Activated CD8-positive, alpha-beta memory T cell treated with anti-CD3 and anti-CD28 coated beads for 4 hours (primary cell): ENCODE measurements at places on chromosomes 3 and 15.

DNA sequence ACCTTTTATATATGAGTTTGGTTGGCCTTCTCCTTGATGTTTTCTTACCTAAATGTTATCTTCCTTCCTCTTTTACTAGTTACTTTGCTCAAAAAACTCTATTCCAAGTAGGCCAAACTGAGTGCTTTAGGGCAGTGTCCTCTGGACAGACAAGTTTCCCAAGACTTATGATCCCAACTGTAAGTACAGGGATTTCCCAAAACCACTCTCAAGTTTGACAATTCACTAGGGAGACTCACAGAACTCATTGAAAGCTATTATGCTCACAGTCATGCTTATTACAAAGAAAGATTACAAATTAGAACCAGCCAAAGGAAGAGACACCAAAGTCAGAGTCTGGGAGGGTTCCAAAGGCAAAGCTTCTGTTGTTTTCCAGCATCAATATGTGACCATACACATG is 534.2 kb upstream of the ALCAM start:
- no peak for DNase-seq

- DNase-seq, result no peak
Observed at GRCh38 chr15:89785064-89785773, 9.1 kb downstream of the MESP2 start.

- DNase-seq, result no peak
Observed at GRCh38 chr3:29718661-29719065, 437.8 kb downstream of the RBMS3 start.

DNA sequence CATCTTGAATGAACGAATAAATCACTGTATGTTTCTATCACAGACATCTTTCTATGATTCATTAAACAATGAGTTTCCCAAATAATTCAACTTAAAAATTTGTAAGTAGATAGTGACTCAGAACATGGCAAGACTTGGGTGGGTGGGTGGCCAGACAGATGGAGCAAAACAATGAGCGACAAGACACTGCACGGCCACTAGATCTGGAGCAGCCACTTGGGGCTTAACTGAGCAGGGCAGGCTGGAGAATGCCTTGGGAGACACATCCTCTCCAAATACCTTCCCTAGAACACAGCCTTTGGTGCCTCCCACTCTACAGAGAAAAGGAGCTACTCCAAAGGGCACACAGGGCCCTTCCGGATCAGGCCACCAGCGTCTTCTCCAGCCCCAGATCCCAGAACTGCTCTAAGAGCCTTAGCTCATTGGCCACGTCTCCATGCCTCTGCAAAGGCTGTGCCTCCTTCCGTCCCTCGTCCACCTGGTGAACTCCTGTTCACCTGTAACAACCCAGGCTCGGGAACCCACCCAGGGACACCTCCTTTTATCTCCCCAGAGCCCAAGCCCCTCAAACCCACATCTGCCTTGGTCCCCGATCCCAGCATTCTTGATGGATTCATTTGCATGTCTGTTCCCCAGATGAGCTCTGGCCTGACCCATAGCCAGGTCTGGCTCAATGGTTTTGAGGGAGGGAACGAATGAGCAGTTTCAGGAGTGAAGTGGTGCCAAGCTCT is 134.9 kb upstream of the IQSEC1 start:
- DNase-seq, result no peak

DNA sequence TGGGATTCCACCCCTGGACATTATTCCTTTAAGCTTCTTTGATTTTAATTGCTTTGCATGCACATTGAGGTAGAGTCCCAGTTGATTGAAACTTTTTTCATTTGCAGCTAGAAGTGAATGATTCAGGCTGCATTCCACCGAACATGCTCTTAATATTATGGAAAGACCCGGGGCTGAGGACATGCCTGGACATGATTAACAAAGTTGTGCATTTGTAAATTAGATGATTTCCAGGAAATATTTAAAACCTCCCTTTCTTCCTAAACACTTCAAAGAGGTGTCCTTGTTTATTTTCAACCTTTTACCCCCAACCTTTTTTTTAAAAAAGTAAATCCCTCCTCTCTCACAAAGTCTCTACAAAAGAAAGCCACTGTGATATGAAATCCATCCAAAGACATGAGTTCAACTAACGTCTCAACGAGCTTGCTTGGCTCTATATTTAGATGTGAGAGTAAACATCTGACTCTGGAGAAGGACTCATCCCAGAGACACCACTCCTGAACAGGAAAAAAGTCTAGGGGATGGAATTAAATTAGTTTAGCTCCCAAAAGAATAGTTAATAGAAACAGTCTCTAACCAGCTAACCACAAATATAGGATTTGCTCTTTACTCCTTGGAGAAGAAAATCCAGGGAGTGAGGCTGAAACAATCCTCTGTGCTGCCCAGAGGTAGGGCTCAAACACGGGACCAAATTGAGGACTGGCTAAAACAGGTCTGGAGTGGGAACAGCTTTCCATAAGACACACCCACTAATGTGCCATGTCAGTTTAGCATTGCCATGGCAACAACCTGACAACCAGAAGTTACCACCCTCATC is 83.1 kb downstream of the XXYLT1 start:
- no peak for DNase-seq

- DNase-seq, result no peak
Observed at GRCh38 chr3:127473244-127474024, 117.1 kb downstream of the TPRA1 start.

DNA sequence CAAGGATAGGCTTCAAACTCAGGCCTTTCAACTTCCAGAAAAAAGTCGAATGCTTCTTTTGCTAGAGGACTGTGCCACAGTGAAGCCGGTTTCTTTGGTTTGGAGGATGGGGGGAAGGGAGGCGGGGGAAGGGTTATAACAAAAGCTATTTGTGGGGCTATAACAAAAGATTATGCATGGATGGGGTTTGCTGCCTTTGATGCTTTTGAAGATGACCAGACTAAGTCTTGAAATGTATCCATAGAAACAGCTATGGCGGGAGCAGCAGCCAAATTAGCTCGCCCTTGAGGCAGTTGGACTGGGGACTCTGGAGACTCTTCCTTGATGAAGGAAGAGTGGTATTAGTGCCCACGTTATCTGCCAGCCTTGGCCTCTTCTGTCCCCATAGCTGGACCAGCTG is 47.5 kb downstream of the SRGAP3 start:
- no peak for DNase-seq

- no peak for DNase-seq
Observed at GRCh38 chr3:123562547-123562946, 22.3 kb downstream of the HACD2 start.

DNA sequence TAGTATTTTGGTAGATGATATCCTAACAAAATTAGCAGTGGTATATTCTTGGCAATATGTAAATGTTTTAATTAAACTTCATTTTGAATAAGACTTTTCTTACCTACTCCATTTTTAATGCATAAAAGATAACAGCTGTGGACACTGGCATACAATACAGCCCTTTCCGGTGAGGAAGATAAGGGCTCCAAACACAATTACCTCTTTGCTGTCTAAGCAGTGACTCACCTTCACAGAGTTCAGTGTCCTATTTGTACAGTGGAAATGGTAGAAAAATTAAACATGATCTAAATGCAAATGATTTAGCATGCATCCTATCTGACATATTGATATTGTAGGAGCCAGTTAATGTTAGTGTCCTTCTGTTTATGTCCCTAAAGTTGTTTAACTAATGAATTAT is 969.4 kb downstream of the PLOD2 start:
- no peak for DNase-seq

DNA sequence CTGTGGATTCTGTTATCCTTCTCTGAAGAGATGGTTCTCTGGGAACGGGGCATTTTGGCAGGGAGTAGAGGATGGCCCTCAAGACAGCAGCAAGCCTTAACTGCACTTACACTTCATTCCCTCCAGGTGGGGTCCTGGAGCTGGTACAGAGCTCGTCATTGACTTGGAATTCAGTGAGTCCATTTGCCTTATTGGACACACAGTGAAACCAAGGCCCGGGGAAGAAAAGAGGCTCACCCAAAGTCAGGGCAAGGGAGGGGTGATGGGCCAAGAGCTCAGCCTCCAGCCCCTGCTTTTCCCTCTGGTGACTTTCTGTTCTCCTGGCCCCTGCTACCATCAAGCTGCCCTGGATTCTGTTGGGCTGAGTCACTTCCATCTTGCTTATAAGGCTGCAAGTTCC is 125.6 kb downstream of the ETFA start:
- DNase-seq, result no peak

DNA sequence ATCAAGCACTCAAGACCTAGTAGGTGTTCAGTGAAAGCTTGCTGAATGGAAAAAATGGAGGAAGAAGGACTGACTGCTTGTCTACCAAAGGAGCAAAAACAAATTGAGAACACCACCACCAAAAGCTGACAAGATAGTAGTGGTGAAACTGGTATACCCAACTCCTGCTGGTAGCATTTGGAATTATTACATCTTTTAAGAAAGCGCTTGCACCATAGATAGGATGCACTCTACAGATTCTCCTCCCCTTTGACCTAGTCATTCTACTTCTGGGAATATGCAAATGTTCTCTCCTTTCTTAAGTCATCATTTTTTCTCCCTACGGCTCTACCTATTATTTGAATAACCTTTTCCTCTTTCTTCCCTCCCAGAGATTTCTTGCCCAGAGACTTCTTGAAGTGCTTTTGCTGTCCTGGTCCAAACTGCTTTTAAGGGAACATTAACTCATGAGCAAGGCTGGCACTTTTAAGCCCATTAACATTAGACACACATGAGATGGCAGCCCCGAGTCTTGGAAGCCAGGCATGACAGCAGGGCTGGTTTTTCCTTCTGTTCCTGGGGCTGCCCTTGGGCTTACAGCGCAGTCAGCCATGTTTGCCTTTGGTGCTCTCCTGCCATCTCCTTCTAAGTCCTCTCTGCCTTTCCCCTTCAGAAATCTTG is 75.0 kb upstream of the TLE3 start:
- DNase-seq, result no peak

- no peak for DNase-seq
Observed at GRCh38 chr3:197088370-197088769, 58.8 kb upstream of the MELTF start.

DNA sequence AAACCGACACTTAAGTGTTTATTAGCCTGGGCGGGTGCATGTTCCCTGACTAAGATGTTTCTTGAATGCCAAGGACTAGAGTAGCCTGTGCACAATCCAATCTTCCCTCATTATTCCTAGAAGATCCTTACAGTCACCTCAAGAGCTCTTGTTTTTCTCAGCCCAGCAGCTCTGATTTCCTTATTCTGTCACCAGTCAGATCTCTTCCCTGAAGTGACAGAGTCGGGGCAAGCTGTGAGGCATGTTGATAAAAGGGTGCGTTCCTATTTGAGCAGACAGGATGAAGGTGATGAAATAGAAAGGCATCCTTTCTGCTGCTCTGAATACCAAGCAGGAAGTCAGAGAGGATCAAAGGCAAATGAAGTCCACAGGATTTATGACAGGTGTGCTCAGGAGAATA is 125.6 kb upstream of the MCTP2 start:
- DNase-seq, result no peak
